ENCODE measurements at places on chromosomes 3 and 15.

DNA sequence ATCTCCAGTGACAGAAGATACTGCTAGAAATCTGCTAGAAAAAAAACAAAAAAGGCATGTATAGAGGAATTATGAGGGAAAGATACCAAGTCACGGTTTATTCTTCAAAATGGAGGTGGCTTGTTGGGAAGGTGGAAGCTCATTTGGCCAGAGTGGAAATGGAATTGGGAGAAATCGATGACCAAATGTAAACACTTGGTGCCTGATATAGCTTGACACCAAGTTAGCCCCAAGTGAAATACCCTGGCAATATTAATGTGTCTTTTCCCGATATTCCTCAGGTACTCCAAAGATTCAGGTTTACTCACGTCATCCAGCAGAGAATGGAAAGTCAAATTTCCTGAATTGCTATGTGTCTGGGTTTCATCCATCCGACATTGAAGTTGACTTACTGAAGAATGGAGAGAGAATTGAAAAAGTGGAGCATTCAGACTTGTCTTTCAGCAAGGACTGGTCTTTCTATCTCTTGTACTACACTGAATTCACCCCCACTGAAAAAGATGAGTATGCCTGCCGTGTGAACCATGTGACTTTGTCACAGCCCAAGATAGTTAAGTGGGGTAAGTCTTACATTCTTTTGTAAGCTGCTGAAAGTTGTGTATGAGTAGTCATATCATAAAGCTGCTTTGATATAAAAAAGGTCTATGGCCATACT is 4.0 kb downstream of the B2M start:
- DNase-seq, result no peak

- no peak for DNase-seq
Measured at GRCh38 chr3:64541803-64542202, 146.0 kb downstream of the ADAMTS9 start.

- DNase-seq, result no peak
Measured at GRCh38 chr3:78728406-78729145, 1039.2 kb downstream of the ROBO1 start.

DNA sequence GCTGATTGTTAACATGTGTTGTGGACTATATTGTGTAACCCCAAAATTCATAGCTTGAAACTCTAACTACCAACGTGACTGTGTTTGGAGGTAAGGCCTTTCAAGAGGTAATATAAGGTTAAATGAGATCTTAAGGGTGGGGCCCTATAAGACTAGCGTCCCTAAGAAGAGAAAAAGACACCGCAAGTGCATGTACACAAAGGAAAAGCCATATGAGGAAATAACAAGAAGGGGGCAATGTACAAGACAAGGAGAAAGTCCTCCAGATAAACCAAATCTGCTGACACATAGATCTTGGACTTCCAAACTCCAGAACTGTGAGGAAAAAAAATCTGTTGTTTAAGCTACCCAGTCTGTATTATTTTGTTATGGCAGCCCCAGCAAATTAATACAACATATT is 8.6 kb downstream of the DMXL2 start:
- DNase-seq, result no peak

GRCh38 chr3:52857133-52857532 is 22.3 kb upstream of the MUSTN1 start:
- DNase-seq, result no peak

GRCh38 chr3:106397006-106397405 is 528.2 kb upstream of the CBLB start:
- DNase-seq, result no peak

DNA sequence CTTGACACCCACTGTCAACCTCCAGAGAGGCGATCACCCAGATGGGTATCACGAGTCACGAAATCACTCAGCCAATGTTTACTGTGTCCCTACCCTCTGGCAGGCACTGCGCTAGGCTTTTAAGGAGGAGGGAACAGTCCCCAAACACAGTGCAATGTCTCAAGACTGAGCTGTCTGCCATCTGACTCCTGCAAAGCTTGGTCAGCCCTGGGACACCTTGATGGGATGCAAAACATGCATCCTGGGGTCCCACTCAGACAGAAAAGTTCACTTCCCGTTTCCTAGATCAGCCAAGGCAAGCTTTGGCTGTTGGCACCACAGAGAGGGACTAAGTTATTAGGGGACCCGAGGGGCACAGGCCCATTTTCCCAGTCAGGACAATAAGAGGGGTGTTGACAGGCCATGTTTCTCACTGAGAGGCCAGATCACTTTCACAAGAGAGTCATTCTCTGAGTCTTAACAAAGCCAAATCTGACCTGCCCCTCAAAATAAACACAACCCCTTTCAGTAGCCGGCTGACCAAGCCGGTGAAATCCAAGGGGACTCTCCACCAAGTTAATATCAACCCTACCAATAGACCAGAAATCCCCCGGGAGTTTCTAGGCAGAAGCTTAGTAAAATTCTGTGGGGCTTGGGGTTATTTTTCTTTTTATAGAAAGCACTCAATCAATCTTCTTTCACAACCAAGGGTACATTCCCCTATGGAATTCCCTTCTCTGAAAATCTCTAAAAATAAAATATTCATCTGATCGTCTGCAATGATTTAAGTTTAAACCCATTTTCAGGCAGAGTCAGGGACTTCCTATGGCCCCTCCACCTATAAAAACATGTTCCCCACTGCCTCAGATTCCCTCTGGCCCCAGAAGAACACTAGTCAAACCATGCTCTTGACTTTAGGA is 3.5 kb downstream of the RFTN1 start:
- no peak for DNase-seq

DNA sequence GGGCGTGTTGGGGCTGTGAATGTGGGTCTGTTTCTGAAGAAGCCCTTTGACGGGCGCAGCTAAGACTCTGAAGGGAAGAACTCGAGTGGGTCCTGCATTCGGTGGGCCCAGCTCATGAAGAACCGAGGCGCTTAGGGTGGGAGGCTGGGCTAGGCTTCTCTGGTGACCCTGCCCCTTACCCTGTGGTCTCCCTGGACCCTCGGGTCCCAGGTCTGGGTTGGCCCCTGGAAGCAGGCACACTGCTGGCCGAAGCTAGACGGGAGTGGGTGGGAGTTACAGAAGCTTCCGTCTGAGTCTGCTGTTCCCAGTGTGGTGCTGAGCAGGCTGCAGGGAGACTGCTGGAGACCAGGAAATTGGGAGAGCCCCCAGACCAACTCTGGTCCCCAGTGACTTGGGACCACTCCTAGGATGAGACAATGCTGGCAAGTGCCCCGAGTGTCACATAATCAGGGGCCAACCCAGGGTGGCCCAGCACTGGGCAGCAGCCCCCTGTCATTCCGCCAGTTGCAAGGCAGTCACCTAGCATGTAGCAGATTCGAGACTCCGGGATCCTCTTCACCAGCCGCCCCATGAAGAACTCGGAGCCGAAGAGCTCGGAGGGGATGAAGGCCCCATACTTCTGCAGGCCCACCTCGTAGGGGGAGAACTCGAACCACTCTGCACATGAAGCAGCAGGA is 16.7 kb upstream of the EHD4 start:
- no peak for DNase-seq

GRCh38 chr3:149080699-149081091 is 5.6 kb downstream of the HLTF start:
- no peak for DNase-seq

GRCh38 chr3:160180581-160181216 is 44.5 kb upstream of the C3orf80 start:
- no peak for DNase-seq

DNA sequence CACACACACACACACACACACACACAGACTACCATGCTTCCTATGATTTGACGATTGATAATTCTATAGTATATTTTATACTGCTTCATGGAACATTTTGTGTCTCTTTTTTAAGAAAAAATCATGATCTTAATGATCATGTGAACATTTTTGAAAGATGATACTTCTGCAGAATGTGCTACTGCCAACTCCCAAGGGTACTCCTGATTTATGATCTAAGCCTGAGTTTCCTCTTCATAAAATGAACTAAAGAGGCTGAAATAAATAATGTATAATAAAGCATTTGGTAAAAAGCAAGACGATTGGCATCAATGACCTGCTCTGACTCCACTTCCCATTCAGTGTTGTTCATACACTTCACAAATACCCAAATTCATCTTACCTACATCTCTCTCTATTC is 333.8 kb upstream of the RBMS3 start:
- DNase-seq, result no peak

DNA sequence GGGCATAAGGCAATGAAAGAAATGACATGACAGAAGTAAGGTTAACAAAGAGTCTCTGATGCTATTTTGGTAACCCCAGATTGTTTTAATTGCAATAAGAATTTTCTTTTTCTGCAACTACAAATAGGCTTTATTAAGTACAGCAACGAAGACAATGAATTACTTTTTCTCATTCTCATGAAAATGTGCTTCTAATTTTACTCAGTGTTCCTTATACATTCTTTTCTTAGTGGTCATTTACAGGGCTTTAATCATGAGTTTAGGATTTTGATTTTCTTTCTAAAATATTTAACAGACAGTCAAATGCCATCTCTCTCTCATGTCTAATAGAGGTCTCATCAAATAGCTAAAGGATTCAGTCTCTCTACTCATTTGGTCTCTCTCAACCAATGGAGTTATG is 452.1 kb downstream of the RAP2B start:
- no peak for DNase-seq

DNA sequence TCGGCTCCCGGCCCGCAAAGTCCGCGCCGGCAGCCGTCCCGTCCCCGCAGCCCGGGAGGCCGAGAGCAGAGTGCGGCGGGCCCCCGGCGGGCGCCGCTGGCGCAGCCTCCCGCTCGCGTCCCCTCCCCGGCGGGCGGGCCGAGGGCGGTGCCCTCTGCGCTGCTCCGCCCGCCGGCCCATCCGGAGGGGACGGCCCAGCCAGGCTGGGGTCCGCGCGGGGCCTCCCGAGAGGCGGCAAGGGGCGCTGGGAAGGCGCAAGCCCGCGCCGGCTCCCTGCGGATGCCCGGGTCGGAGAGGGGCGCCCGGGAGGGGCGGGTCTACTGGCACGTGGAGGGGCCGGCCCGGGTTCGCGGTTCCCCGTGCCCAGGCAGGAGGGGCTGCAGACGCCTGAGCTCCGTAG is at the start of the genes CLCN2 and POLR2H:
TSS of gene CLCN2 (minus strand) at position 74 of the 400 bp plus-strand sequence. CDS start 126 bp downstream, outside the sequence.
TSS of gene POLR2H (plus strand) at position 179 of the 400 bp plus-strand sequence. CDS start 1,783 bp downstream, outside the sequence.
- DNase-seq, result no peak

GRCh38 chr15:50065279-50065678 is 53.8 kb downstream of the ATP8B4 start:
- DNase-seq, result no peak

GRCh38 chr3:178443634-178444033 is 92.6 kb upstream of the KCNMB2 start:
- DNase-seq, result no peak

- DNase-seq, result no peak
Measured at GRCh38 chr15:66824424-66824823, 122.4 kb downstream of the SMAD6 start.

- no peak for DNase-seq
Measured at GRCh38 chr15:92383519-92384324, 10.0 kb upstream of the ST8SIA2 start.

- DNase-seq, result no peak
Measured at GRCh38 chr3:144312702-144313101, 341.1 kb downstream of the DIPK2A start.

DNA sequence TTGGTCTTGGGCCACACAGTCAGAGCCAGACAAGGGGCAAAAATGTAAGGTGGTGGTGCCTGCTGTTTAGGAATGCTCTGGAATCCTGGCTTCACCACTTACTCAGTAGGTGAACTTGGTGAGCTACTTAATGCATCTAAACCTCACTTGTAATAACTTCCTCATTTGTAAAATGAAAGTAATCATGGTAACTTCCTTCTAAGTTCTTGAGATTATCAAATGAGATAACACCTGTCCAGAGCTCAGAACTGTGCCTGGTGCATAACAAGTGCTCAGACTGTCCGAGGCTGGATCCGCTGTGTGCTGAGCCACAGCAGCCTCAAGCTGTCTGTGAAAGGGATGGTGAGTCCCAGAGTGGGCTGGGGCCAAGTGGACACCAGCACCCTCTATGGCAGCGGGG is 62.8 kb upstream of the KY start:
- no peak for DNase-seq

- no peak for DNase-seq
Measured at GRCh38 chr3:46359733-46360493, 6.0 kb downstream of the CCR2 start.

DNA sequence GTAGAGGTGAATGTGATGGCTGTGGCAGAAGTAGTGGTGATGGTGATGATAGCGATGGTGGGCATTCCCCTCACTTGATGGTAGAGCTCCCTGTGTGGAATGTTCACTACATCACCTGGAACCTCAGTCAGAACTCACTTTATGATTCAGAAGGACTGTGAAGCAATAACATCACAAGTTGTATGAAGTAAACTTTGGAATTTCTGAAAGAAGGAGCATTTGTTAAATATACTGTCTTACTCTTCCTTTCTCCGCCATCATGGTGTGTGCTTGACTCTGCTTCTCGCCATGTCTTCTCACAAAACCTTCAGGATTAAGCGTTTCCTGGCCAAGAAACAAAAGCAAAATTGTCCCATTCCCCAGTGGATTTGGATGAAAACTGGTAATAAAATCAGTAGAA is at the start of gene PP2D1:
TSS of gene PP2D1 (minus strand) at position 101 of the 400 bp plus-strand sequence. CDS start 192 bp downstream, outside the sequence.
- no peak for DNase-seq

GRCh38 chr3:141994856-141995255 is 118.4 kb downstream of the ATP1B3 start:
- DNase-seq, result no peak

DNA sequence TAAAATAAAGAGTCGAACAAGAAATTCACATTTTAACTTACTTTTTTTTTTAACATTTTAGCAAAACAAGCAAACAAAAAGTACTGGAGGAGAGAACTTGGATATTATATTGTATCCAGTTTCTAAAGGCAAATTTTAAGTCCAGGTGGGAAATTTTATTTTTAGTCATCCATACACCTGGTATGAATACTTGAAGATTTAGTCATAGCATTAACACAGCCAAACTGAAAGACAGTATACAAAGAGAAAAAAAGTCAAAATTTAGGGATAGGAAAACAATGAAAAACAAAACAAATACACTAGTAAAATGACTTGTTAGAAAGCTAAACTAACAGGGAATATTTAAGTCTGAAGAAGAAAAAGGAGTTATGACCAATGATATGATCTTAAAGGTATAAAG is 69.1 kb downstream of the PROS1 start:
- no peak for DNase-seq

DNA sequence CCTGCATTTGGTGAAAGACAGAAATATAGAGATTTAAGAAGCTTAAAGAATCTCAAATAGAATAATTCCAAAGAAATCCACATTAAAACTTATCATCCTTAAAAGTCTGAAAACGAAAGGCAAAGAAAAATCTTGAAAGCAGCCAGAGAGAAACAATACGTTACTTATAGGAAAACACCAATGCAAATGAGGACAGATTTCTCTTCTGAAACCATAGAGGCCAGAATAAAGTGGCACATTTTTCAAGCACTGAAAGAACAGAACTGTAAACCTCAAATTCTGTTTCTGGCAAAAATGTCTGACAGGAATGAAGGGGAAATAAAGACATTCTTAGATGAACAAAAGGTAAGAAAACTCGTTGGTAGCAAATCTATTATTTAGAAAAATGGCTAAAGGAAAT is 13.8 kb upstream of the ACTC1 start:
- no peak for DNase-seq

DNA sequence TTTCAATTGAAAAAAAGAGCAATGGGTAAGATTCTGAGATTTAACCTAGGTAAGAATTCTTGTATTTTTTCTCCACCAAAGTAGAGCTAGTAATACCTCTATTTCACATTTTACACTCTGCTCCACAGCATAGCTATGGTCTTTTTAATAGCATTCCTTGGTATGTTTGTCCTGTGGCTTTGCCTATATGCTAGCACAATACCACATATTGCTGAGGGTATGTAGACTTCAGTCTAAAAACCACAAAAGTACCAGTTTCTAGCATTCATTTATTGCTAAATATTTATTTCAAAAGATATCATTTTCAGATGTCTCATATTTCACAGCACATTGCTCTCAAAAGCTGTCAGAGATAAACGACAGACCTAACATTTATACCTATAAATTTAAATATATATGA is 18.2 kb upstream of the EOGT start:
- no peak for DNase-seq

All from activated CD8-positive, alpha-beta memory T cell treated with anti-CD3 and anti-CD28 coated beads for 4 hours (primary cell).